ENCODE measurements at places on chromosomes 7 and 10.

GRCh38 chr7:114973147-114973546 lies 51.3 kb downstream of the MDFIC start:
- DNase-seq = no peak

DNA sequence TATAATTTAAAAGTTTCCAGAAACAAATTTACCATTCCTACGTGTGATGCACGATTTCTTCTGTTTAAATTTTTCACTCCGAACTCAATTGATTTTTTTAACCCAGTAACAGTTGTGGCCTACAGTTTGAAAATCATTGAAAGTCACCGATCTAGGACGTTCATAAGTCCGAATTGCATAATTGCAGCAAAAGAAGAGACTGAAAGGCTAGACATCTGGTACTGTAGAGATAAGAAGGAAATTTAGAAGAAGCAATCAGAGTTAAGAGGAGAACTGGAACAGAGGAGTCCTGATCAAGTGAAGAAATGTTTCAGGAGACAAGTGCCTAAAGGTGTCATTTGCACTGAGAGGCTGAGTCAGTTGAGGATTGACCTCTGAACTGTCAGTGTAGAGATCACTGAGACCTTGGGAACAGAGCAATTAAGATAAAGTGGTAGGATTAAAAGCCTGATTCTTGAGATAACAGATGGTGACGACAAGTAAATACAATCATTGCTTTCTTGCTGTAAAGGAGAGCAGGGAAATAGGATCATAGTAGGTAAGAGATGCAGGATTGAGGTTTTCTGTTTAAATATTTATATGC lies 73.5 kb downstream of the ZFAND4 start:
- DNase-seq = no peak

DNA sequence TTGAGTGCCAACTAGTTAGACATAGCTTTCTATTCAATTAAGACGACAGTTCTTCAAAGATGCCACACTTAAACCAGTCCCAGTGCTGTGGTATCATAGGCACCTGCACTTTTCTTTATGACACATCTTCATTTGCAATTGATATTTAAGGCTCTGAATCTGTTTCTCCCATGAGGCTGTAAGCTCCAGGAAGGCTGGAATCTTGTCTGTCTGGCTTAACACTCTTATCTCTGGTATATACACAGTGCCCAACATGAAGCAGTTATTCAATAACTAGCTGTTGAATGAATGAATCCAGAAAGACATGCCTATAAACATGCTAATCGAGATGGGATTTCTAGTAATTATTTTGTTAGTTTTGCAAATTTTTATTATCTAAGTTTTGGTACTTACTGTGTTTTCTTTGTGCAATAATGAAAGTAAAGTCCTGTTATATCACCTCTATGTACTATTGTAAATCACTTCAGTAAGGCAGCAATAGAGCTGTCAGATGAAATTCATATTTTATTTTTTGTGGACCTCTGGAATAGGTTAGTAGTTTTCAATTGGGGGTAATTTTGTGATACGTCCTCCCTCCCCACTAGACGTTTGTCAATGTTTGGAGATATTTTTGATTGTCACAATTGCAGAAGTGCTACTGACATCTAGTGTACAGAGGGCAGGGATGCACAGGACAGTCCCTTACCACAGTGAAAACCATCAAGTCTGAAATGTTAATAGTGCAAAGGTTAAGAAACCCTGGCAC lies 51.3 kb upstream of the STEAP4 start:
- no peak for DNase-seq

GRCh38 chr10:89523274-89523673 lies 12.1 kb downstream of the SLC16A12 start:
- DNase-seq = no peak

- no peak for DNase-seq
Measured at GRCh38 chr7:10015687-10016086, 958.0 kb upstream of the PHF14 start.

DNA sequence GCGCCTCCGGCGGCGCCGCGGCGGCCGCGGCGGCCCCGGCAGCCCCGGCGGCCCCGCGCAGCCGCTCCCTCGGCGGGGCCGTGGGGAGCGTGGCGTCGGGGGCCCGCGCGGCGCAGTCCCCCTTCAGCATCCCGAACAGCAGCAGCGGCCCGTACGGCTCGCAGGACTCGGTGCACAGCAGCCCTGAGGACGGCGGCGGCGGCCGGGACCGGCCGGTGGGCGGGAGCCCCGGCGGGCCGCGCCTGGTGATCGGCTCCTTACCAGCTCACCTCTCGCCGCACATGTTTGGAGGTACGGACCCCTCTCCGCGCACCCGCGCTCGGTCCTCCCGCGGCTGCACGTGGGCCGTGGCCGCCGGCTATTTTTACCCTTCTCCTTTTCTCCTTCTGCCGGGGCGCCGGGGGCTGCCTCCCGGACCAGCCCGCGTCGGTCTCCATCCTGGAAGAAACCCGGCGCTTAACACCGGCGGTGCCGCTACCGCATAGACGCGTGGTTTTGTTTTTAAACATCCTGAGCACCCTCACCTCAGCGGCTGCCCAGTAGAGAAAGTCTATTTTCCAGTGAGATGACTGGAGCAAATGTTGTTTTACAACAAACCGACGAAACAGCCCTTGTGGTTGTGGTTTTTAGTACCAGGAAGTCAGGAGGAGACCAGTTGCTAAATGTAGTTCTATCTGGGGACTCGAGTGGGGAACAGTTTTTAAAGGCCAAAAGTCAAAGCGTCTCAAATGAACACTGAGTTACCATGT lies 1.3 kb downstream of the ZNRF2 start:
- DNase-seq = no peak

- no peak for DNase-seq
Measured at GRCh38 chr10:50397312-50398140, 146.2 kb upstream of the ASAH2 start.

DNA sequence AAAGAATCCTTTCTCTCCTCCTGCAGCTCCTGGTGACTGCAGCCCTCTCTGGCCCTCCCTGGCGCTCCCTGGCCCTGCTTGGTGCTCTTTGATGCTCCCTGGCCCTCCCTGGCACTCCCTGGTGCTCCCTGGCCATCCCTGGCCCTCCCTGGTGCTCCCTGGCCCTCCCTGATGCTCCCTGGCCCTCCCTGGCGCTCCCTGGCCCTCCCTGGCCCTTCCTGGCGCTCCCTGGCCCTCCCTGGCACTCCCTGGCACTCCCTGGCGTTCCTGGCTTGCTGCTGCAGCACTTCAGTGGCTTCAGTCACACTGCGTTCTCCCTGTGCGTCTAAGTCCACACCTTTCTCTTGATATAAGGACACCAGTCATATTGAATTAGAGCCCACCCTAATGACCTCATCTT lies 15.2 kb upstream of the FGFR2 start:
- no peak for DNase-seq

DNA sequence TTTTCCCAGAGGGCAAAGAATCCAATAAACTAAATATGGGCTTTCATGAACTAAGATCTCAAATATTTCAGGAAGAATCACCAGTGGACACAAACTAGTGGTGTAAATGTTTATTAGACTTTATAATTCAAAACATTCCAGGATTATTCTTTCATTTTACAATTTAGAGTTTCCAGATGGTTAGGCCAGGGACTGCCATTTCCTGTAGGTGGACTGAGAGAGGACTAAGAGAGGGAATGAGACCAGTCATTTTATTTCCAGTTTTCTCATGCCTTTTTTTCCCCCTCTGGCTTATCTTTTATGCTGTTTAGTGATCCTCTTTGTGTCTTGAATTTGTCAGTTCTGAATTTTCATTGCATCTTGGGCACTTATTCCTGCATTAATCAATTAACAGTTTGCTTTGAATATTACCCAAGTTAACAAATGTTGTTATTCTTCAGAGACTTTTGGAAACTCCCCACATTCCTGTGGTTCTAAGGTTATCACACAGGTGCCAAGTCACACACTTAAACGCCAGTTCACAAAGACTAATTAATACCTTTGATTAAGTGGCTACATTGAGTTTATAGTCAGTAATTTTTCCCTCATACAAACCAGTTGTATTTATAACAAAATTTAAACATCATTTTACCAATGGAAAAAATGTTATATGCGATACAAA lies 12.3 kb downstream of the CISD1 start:
- no peak for DNase-seq

- no peak for DNase-seq
Measured at GRCh38 chr10:120897343-120897742, 46.2 kb downstream of the WDR11 start.

DNA sequence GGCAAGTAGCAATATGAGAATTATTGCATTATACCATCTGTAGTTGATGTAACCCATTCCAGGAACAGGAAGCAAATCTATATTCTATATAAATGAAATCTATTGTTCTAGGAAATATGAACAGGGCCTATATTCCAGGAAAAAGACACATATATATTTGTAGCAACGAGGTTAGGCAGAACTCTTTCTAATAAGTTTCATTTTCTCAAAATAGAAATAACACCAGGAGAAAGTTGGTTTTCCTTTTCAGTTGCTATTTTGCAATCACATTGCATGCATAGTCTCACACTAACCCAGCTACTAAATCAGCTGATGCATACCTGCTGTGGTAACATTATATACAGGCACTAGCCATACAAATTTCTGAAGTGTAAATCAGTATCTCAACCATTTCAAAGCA lies 6.2 kb upstream of the IFIT2 start:
- no peak for DNase-seq

- no peak for DNase-seq
Measured at GRCh38 chr10:79932841-79933379, 16.0 kb downstream of the SFTPD start.

DNA sequence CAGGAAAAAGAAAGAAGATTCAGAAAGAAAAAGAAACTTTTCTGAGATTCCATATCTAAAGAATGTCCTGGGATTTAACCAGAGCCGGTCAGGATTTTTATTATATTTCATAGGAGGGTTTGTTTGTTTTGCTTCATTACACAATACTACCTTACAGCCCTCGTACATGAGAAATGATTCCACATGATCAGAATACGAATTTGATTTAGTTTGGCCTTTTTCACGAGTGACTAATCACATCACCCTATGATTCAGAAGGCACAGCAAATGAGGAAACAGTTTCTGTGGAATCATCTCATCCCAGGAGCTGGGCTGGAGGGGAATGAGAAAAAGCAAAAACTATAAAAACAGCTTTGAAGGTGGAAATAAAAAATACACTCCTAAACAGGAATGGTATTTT lies 54.7 kb upstream of the VWC2 start:
- no peak for DNase-seq

DNA sequence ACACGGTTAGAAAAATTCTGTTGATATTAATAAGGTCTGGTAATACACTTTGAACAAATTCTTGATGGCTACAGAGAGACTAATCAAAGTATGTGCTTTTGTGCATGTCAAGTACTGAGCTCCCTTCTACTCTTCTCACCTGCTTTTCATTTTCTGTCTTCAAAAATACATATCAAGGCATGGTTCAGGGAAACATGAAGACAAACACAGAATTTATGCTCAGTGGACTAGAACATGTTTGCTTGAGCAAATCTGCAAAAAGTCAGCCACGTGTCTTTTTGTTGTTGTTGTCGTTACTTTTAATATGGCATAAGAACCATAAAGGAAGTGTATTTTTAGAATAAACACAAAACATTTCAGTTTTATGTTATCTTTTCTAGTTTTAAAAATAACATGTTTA lies 21.9 kb downstream of the CDK13 start:
- DNase-seq = no peak

GRCh38 chr10:6507311-6507710 lies 72.8 kb downstream of the PRKCQ start:
- no peak for DNase-seq

DNA sequence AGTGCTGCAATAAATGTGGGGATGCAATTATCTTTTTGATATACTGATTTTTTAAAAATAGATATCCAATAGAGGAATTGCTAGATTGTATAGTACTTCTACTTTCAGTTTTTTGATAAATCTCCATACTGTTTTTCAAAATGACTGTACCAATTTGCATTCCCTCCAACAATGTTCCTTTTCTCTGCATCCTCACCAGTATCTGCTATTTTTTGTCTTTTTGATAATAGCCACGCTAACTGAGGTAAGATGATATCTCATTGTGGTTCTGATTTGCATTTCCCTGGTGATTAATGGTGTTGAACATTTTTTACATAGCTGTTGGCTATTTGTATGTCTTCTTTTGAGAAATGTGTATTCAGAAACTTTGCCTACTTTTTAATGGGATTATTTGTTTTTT lies 217.7 kb upstream of the MTPN start:
- no peak for DNase-seq

DNA sequence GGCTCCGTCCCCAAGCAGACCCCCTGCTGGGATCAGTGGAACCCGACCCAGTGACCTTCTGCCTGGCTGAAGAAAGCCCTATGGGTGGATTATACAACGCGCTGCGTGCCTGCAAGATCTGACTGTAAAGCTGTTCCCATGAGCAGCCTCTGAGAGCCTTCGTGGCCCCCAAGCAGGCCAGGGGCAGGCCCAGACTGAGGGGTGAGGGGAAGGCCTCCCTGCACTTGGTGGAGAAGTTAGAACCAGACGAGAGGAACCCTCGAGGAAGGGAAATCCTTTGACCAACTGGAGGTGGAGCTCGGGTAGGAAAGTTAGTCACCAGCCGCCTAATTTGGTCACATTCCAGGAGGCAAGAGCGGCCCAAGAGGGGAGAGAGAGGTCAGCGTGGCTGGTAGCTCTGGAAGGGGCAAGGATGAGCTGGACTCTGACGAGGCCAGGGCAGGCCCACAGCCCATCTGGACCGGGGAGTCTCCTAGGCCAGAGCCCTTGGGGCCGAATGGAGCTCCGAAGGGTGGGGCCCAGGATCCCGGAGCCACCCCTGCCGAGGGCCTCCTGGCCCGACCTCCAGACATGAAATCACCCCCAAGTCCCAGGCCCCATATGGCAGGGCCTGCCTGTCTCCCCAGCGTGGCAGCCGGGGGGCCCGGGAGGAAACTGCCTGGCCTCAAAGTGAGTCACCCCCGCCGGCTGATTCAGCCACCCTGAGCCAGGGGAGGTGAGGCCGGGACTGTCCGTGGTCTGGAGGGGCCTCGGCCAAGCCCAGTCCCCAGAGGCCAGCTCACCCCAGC lies 23.3 kb upstream of the PDGFA start:
- no peak for DNase-seq

DNA sequence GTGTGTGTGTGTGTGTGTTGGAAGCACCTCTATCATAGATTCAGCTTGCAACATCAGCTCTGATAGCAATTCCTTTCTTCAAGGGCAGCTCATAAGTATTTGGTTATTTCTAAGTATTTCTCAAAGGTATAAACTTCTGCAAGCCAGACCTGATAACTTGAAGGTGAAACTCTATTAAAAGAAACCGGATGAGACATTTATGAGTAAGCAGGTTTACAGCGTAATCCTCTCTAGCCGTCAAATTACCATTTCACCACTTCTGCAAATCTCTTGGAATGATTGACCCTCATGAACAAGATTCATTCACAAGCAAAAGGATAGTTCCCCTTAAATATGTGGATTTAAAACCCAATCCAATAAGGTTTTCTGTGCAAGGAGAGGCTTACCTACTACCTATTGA lies 23.1 kb downstream of the PDE1C start:
- no peak for DNase-seq
